ENCODE measurements at places on chromosomes 2 and 18.

DNA sequence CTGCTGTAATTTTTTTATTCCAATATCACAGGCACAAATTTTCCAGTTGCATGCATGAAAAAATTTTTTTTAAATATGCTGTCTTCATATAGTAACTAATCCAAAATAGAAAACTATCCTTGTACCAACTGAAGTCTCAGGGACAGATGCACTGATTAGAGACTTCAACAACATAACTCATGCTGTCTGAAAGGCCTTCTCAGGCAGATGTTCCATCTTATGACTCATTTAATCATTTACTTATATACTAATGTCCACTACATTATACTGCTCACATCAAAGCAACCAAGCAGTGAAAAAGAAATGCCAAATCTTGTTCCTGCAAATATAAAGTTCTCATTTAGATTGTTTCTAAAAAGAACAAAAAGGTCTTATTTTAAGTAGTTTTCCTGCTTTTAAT, 53.1 kb downstream of the OLA1 start:
- no peak for DNase-seq

GRCh38 chr2:17107151-17107550, 411.1 kb downstream of the RAD51AP2 start:
- no peak for DNase-seq

- no peak for DNase-seq
Measured at GRCh38 chr2:134679745-134680144, 39.1 kb downstream of the TMEM163 start.

DNA sequence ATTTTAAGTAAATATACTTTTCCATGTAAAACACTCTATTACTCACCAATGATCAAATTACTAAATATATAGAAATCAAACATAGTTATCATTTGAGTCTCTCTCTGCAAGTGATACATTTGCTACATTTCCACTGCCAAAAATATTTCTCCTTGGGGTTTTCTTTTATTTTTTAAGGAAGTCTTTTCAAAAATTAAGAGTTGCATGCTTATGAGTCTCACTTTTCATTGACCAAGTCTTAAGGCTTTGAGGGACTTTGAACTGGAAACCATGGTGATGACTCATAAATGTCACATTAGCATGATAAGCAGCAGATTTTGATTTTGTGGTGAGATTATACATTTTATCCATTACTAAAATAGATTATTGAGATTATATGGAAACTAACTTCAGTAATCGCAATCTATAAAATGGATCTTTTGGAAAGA, 152.9 kb downstream of the FAM124B start:
- DNase-seq = no peak

- DNase-seq = no peak
Measured at GRCh38 chr2:216735086-216735485, 39.7 kb upstream of the IGFBP5 start.

DNA sequence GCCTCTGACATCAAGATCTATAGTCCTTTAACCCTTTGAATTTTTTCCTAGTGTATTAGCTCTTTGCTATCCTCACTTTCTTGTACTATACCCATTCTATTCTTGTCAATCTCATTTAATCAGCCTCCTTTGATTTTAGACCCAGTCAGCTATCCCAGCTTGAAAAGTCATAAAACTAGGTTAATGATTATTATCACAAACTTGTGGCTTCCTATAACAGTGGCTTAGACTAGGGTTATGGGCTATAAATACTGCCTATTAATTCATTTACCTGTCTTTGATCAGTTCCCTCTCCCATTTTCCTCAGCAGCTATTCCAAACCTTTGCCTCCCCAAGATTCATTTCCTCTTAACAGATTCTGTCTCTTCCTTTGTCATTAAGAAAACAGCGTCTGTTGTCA, 174.8 kb downstream of the UBR3 start:
- no peak for DNase-seq

GRCh38 chr2:20167356-20167755, 57.6 kb downstream of the SDC1 start:
- no peak for DNase-seq

DNA sequence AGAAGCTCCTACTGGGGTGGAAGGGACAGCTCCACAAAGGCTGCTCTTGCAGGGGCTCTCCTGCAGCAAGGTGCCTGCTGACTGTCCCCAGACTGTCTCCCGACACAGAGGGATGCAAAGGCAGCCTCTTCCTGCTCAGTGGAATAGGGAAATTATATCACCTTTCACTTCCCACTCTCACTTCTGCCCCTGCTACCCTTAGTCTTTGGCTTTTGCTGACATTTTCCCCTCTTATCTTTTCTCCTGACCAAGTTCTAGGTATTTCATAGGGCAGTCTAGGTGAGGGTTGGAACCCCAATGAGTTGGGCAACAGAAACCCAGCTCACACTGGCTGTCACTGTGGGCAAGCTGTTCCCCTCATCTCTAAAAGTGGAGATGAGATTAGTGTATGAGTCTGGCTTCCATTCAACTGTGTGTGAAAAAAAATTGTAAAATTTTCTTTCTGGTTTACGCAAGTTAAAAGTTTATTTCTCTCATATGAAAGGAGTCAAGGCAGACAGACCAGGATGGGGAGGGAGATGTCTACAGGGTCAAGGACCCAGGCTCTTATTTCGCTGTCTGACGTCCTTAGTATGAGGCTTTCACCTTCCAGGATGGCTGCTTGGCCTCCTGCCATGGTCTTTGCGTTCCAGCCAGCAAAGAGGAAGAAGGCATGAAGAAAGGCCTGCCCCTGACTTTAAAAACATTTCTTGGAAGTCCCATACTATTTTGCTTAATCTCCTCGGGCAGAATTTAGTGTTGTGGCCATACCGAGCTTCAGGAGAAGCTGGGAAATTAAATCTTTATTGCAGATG, 7.5 kb upstream of the MOCOS start:
- DNase-seq = no peak

DNA sequence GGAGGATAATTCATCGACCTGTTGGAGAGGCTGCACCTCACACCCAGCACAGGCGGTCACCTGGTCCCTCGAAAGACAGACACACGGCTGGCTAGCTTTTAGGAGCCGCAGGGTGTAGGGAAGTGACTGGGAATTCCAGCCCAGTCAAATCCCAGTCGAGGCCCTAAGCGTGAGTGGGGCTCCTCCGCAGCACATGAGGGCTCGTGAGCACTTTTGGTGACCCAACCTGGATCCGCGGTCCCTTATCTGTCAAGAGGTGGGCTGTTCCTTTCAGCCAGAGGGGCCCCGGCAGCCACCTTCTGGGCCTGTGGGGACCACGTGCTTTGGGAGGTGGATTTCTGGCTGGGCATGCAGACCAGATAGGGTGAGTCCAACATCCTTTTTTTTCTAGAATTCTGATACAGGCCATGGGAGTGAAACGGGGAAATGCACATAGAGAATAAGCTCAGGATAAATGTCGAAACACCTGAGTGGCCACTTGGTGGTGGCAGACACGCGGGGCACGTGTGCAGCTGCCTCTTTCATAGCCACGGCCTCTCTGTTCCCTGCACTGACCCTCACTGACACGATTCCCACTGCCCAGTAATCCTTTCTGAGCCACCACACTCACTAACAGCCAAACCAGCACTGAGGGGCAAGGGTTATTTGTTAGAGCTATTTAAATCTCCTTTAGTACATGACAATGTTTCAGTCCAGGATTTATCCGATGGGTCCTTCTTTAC, 148.4 kb upstream of the PXDN start:
- DNase-seq = no peak

- DNase-seq = peak; percentile 89
Measured at GRCh38 chr2:231890896-231891513, 35.2 kb downstream of the NPPC start.

DNA sequence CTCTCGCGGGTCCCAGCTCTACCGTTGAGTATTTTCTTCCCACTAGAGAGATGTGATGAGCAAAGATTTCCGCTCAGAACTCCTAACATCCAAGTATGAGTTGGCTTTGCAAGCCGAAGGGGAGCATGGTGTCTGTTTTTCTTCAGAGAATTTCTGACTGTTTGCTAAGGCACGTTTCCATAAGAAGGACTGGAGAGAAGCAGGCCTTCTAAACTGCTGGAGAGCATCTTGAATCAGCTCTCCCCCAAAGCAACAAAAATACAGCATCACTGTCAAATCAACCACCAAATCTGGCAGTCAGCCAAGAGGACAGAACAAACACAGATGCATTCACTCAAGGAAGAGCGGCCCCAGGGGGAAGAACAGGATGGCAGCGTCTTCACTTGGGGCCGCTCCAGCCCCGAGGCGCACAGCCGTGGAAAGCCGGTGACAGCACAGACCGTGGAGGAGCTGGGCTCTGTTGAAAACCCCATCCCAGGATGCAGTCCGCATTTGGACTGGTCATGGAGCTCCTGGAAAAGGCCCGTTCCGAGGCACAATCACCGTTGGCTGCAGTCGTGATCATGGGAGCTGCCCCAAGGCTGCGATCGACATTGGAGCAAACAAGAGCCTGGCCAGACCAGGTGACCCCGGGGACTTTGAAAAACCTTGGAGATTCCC, 101.4 kb downstream of the NFATC1 start:
- DNase-seq = peak; percentile 10

DNA sequence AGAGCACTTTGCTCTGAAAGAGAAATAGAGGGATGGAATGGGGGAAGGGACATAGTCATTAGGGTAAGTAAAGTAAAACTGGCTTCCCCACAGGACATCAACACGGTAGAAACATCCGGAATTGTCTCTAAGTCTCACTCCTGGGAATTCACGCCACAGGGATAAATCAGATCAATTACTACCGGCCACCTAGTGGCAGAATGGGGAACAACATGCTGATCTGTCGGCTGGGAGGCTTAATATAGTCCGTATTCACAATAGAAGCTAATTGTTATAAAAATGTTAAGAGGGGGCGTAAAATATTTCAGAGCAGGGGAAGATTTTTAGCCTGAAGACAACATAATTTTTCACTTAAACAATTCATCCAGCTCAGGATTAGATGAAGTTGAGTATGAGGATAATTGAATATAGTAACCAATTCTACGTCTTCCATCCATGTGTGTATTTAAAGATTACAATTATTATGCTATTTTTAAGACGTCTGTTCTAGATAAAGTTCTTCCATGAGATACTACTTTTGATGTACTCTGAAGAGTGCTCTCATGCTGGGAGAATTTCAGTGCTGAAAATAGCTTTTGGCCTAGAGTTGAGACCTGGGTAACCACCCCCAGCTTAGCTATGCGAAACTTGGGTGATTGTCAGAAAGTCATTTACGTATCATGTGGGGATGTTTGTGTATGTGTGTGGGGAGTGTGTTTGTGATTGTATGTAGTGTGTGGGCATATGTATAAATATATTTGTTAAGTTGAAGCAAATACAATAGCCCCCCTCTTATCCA, 65.7 kb downstream of the LRRTM1 start:
- DNase-seq = peak; percentile 23
